ENCODE measurements at places on chromosomes 1 and 21. TPM values are rescaled to one million over a fixed set of nuclear protein-coding genes. Genes with fewer than 3 reads are reported as not detected.
A peak's percentile ranks its signal among the peaks of the same experiment; 100 is the strongest.

DNA sequence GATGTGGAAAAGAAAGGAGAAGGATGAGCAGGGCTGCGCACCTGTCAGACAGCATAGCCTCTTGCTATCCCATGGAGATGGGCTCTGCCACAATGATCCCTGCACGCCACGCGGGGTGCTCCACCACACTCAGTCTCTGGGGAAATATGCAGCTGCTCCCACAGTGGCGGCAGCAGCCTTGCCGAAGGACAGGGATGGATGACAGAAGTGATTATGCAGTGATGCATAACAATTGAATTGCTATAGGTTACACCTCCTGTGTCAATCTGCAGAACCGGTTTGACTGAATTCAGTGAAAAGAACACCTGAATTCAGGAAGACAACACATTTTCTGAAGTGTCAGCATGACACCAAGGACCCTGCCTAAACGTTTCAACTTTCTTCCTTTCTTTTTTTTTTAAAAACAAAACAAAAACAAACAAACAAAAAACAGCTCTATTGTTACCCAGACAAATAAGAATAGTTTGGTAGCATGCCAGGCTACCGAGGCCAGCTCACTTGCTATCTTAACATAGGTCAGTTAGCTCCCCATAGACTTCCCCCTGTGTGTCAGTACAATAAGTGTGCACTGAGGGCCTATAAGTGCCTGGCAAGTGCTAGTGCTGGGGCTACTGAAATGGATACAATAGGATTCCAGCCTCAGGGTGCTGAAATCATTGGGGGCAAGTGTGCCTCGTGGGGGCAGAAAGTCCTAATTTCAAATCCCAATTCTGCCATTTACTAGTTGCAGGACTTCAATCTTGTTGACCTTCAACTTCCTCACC is 127.6 kb upstream of the LMO4 start:
- no peak for DNase-seq

GRCh38 chr1:177561436-177561835 is 390.7 kb downstream of the BRINP2 start:
- DNase-seq: no peak

GRCh38 chr21:43188592-43189210 is 19.9 kb downstream of the CRYAA start:
- no peak for DNase-seq

- no peak for DNase-seq
These were observed 11.8 kb downstream of the TMEM240 start for GRCh38 chr1:1528301-1529267.

DNA sequence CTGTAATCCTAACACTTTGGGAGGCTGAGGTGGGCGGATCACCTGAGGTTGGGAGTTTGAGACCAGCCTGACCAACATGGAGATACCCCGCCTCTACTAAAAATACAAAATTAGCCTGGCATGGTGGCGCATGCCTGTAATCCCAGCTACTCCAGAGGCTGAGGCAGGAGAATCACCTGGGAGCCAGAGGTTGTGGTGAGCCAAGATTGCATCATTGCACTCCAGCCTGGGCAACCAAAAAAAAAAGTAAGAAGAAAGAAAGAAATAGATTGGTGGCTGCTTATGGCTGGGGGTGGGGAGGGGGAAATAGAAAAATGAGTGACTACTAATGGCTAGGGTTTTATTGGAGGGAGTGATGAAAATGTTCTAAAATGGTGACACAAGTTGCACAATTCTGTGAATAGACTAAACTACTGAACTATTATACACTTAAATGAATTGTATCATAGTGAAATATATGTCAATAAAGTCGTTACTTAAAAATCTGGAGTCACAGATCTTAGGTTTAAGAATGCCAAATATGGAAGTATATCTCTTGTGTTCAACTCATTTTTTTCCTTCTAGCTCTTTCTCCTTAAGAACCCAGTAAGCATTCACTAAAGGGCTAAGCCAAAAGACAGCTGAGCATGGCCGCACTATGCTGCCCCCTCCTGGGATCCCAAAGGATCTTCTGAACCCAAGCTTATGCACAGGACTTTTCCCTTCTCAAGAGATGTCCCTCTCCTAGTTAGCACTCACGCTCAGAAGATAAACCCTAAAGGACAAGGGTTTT is 3.2 kb upstream of the NPL start:
- DNase-seq: peak; percentile 36

GRCh38 chr1:27951396-27951795 is 8.4 kb upstream of the XKR8 start:
- DNase-seq: no peak

- DNase-seq: no peak
These were observed 51.5 kb downstream of the LUZP1 start for GRCh38 chr1:23116921-23117699.

DNA sequence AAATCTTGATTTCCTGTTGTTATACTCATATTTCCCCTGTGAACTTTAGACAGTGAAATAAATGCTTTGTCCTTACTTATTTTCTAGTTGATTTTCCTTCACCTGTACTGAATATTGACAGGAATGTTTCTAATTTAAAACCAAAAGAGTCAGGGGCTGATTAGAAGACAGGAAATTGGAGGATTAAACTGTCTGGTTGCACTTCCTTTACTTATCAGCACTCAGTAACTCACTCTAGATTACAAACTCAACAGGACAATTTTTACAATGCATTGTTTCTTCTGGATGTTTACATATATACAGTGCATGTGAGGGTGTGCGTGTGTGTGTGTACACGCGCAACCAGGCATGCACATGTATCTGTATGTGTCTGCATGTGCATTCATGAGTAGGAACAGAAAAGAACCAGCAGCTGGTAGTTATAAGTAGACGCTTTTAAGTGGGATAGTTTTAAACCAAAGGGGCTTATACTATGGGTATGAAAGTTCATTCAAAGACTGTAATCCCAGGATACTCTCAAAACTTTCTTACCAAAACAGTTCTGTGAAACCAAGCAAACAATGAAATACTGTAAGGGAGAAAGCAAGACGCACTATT is 212.0 kb upstream of the NFIA start:
- no peak for DNase-seq

SYNC gene
- total RNA-seq: 17.6 TPM

CPTP gene
- 56.5 TPM for total RNA-seq

RAVER2 gene
- 9.8 TPM for total RNA-seq

ASPM gene
- total RNA-seq: 11.3 TPM

MROH9 gene
- total RNA-seq: not detected

RIPK4 gene
- total RNA-seq: 1.9 TPM
